Fibroblast of the aortic adventitia (primary cell): ENCODE measurements at places on chromosomes 3 and 15. TPM values are rescaled to one million over a fixed set of nuclear protein-coding genes. Genes with fewer than 3 reads are reported as not detected.
A peak's percentile ranks its signal among the peaks of the same experiment; 100 is the strongest.

GRCh38 chr3:133954717-133955360 lies 59.2 kb upstream of the RAB6B start:
- no peak for DNase-seq

DNA sequence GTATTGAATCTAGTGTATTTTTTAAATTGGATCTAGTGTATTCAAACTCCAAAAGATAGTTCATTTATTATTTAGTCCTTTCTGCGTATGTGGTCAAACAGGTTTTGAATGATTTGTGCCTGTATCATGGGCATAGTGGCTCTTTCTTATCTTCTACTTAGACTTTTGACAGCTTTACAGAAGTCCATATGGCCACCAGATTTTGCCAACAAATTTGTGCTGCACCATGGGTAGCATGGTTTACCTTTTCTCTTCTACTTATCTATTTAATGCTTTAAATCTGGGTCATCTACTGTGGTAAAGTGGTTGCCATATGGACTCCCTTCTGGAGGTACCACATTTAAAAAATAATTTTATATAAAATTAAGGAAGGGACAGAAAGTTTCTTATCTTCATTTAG lies 66.9 kb upstream of the CADM2 start:
- no peak for DNase-seq

The GOLGA8N gene
- total RNA-seq, result 1.8 and 5.7 TPM in 2 replicates

DNA sequence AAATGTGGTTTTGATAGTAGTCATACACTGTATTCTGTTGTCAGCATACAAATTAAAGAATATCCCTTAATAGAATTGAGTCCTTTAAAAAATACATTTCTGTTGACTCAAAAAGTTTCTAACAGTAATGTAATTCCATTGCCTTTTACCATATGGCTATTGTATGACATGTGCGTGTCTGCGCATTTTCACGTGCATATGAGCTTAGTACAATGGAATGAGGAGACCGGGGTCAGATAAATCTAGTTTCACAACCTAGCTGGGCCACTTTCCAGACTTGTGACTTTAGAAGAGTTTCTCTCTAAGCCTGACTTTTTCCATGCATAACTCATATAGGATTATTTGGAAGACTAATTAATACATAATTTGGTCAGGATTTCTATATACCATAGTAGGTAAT lies 38.7 kb downstream of the ZBTB38 start:
- DNase-seq, result peak; percentile 100

DNA sequence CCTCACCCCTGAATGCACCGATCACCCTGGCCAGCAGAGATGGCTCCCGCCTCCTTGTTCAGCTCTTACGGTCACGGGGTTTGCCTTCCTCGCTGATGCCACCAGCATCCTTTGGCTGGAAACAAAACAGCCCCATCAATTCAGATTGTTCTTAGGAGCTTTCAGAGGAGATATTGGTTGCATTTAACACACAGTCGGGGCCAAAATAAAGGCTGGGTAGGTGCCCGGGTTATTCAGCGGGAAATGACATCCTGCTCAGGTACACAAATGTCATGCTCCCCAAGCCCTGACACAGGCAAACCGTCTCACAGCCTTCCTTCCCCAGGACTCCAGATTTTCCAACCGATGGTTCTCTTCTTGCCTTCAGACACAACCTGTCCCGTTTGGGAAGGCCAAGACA lies 62.4 kb upstream of the MEF2A start:
- DNase-seq, result no peak

- no peak for DNase-seq
Measured at GRCh38 chr15:74157868-74158827, 15.4 kb upstream of the ISLR start.

DNA sequence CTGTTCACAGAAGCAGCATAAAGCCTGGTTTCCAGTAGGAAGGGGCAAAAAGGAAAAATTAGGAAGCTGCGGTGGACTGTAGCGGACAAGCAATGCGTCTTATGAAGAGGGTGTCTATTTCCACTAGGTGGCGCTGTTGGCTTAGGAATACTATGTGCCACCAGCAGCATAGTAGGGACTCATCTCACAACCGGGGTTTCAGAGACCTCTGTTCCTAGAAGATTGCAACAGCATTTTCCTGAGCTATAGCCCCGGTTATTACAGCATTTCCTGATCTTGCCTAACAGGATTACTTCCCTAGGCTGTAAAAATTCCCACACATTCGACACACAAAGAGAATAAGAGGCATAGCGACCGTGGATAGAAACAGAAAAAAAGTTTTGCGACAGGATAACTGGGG lies 683.0 kb downstream of the TBL1XR1 start:
- peak; percentile 57 for DNase-seq
